Activated CD4-positive, alpha-beta T cell treated with anti-CD3 and anti-CD28 coated beads, Interleukin-2, amount 50 U/mL, for 24 hours (primary cell): ENCODE measurements at places on chromosomes 13 and 19.

GRCh38 chr13:32857077-32857476 lies 159.1 kb upstream of the KL start:
- DNase-seq = no peak

DNA sequence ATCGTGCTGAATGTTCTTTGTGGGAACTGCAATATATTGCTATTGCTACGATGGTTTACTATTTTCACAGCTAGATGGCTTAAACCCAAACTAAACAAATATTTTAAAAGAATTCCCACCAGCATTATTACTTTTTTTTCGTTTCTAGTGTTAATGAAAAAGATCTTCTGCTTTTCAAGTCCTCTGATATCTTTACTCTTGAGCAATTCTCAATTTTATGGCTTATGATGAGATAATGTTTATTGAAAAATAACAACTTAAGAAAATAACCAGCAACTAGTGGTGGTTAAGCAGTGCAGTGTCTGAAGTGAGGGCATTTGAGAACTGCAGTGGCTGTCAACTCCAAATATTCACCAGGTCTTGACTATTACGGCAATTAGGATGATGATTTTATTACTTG lies 360.4 kb downstream of the ENOX1 start:
- no peak for DNase-seq

DNA sequence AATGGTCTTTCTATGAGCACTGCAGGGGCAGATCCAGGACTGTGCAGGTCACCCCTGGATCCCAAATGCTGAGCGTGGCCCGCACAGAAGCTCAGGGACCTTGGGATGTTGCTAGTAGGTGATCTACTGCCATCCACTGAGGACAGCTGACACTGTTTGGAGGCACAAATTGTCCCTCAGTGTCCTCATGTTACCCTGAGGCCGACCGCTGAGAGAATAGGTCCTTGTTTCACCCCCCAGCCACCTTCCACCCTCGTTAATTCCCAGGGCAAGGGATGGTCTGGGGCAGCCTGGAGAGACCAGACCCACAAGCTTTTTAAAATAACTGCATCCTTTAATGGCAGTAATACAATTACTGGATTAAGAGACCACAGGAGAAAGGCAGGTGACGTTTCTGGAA lies 15.4 kb upstream of the TMEM160 start:
- DNase-seq = no peak

GRCh38 chr13:30049692-30050091 lies 199.3 kb upstream of the UBL3 start:
- DNase-seq = no peak

DNA sequence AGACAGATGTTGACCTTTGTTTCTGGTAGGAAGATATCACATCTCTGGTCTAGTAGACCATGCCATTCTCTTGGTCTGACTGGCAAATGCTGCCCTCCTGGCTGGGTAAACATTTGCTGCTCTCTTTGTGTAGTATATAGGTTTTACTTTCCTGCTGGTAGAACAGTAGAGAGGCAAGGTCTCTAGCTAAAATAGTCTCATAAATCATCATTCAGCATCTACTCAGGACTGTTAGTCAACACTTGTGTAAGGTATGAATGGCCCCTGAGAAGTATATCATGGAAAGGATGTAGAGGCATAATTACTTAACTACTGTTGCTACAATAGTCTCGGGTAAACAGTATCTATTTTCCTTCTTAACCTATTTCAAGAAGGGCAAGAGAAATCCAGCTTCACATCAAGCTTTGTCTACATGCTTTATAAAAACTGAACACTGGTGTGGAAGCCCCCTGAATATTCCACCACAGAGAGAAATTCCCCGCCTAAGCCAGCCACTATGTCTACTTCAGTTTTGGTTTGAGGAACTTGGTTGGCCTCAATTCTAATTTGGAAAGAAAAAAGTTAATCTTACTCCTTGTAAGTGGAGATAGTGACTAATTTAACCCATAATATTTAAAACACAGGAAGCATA lies 18.4 kb upstream of the MYCBP2 start:
- DNase-seq = no peak

GRCh38 chr13:28136916-28137315 lies 1.4 kb upstream of the PAN3 start:
- peak; percentile 7 for DNase-seq
